Activated naive CD8-positive, alpha-beta T cell treated with anti-CD3 and anti-CD28 coated beads for 36 hours (primary cell): ENCODE measurements at places on chromosomes 5 and 9.

DNA sequence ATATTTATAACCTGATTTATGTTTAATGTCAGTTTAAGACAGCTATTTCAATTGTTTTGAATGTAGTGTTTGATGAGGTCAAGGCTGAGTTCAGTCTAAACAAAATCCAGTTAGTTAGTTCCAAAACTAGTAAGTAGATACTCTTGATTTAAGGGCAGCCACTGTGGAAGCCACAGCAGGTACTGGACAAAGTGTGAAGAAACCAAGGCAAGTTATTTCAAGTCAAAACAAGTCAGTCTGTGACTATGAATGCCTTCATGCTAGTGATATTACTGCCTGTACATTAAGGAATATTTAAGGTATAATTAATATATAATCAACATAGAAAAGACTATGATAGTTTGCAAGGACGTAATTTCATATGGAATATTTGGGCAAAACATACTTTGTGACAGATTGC is 362.3 kb downstream of the DMRTA1 start:
- no peak for DNase-seq

DNA sequence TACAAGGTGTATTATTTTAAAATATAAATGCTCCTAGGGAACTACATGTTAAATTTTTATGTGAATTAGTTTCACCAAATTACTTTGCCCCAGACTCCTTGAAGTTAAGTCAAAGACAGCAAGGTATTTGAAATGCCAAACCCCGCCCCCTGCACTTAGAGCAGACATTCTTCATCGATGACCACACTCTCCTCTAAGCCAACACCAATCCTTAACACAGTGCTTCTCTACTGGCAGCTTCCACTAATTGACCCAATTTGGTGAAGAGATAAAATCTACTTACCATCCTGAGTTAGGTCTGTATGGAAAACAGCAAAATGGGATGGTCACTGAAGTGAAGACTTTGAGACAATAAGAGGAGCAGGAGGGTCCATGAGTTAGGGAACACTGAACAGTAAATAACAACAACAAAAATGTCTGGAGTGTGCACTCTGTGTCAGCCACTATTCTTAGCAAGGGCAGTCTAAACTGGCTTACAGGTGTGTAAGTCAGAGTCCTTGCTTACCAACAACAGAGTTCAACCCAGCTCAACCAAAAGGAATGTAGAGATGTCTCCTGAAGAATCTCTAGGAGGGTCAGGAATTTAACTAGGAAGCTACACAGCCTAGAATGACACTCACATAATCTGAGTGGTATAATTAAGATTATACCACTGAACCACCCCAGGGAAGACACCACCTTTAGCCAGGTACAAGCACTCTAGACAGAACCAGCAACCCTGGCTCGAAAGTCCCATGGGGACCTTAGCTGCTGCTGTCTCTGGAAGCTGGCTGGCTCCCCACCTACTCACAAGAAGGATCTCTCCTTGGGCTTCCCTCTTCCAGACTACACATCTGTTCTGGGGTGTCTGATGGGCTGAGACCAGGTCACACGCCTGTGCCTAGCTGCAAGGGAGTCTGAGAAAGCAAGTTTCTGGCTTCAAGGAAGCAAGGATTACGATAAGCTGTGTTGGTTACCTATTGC is 8.8 kb upstream of the UBE2QL1 start:
- DNase-seq: no peak

- no peak for DNase-seq
Observed at GRCh38 chr9:134560206-134560605, 81.4 kb upstream of the COL5A1 start.

GRCh38 chr5:140145256-140145655 is 19.5 kb downstream of the IGIP start:
- DNase-seq: no peak

GRCh38 chr9:5665059-5665458 is 36.2 kb downstream of the RIC1 start:
- DNase-seq: no peak

- DNase-seq: no peak
Observed at GRCh38 chr5:50463047-50463446, 22.0 kb upstream of the EMB start.

DNA sequence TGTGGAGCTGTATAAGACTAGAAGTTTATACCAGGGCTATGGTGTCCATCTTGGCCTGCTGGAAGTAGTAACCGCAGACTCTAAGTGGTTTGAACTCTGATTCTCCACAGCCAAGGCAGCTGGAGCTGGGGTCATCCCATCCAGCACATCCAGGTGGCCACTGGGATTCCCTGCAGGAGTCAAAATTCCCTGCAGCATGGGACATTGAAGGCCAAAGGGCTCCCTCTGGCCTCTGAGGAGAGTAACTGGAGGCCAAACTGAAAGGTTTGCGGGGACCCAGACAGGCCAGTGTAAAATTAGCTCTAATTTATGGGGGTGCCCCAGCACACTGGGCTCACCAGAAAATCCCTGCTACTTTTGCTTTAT is 12.2 kb upstream of the PRXL2C start:
- no peak for DNase-seq

GRCh38 chr9:37271679-37272078 is 150.8 kb upstream of the GRHPR start:
- no peak for DNase-seq

DNA sequence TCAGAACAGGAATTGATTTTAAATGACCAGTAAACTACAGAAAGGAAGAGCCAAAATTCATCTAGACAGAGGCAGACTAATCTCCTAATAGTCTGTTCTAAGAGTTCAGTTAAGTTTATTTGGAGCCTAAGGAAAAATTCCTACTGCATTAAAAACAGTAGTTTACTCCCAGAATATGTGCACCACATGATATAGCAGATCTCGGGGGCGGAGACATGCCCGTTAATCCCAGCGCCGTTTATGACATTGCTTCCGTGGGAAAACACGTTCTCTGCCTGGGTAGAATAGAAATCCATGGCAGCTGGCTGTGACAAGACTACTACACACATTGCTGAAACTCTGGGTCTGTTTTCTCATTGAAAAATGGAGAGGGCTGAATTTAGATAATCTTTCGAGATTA is 11.4 kb downstream of the HABP4 start:
- DNase-seq: no peak

GRCh38 chr5:35902046-35902672 is 36.3 kb downstream of the CAPSL start:
- no peak for DNase-seq

DNA sequence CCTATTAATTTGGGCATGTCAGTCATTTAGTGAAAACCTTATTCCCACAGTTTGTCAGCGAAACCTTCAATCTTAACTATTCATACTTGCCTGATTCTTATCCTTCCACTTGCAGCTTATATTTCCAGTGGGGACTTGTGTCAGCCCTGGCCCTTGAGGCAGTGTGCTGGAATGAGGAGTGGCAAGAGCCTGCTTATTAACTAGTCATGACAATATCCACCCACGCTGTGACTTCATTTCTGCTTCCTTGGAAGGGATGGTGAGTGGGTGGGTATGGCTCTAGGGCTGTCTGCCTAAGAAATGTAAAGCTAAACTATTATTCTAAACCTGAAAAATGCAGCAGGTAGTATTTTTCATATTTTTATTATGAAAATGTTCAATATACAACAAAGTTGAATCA is 34.0 kb upstream of the LURAP1L start:
- no peak for DNase-seq

DNA sequence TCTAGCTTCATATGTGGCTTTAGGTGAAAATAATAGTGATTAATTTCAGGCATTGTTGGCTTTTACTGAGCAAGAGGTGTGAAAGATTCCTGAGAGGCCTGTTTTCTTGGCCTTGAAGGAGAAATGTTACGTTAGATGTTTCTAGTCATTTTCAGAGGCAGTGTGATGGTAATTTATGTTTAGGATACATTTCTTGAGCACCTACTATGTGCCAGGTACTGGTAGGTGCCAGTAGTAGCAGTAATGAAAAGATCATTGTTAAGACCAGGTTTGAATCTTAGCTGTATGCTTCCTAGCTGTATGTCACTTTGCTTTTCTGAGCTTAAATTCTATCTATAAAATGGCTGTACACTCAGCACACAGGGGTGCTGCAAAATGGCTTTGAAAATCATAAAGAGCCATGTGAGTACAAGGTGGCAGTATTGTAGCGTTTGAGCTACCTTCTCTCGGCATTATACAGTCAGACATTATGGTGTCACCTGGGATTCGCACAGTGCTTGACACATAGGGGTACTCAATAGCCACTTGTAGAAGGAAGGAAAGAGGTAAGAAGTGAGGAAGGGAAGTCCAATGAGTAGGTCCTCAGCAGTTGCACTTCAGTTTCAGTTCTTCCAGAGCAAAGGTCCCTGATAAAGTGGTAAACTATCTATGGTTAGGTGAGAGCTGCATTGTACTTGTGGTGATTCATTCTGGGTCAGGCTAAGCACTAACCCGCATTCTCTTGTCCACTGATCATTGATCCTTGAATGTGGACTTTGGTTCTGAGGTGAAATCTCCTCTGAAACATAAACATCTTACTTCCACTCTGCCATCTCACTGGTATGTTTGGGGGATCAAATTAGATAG is 166.5 kb upstream of the NR3C1 start:
- no peak for DNase-seq

DNA sequence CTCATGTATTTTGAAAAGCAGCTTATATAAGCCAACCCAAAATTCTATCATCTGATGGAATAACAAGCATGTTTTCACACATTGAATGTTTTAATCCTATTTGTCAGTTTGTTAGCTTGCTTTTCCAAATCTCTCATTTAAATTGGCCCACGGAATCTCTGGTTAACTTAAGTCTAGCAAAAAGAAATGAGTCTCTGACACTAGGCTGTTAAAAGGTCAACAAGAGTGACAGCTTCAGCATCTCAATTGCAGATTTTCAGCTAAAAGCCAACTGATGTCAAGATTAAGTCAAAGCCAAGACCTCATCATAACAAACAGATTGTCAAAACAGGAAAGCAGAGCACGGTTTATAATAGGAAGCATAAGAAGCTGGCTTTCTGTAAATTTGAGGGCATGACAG is 49.4 kb upstream of the CDH9 start:
- no peak for DNase-seq

DNA sequence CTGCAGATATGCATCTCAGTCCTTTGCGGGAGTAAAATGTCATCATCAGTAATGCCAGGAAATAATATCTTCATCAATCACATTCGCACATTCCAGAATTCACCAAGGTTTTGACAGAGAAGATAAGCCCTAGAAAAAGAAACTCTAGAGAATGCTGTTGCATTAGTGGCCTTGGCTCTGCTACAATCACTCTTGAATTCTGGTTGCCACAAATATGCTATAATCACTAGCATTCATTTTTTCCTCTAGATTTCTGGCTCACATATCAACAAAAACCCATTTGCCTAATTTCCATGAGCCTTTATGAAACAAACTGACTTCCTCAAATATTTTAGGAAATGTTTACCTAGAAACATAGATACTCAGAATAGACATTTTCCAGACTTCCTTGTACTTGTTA is 653.4 kb downstream of the ANXA1 start:
- no peak for DNase-seq

DNA sequence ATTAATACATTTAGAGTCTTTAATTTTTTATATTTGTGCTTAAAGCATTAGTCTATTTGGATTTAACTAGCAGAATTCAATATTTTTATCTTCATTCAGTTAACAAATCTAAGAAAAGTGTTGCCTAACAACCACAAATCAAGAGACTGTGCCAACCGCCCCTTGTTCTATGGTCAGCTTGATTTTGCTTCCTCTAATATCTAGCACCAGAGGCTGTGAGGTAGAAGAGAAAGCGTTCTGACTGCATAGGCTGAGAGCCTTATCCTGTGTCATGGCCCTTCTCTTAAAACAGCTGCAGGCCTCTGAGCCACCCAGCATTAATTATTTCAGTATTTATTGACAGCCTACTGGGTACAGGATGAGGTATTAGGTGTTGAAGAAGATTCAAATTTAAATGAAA is 693.0 kb upstream of the CDH6 start:
- DNase-seq: no peak
